ENCODE measurements at places on chromosomes 16 and 17. TPM values are rescaled to one million over a fixed set of nuclear protein-coding genes. Genes with fewer than 3 reads are reported as not detected.

- no peaks in the 10 kb centered on the region for H3K36me3 ChIP-seq
- H3K27me3 ChIP-seq, result no peaks in the 10 kb centered on the region
- no peak overlapping the region for H3K27ac ChIP-seq
- DNase-seq, result no peak
Observed at GRCh38 chr17:82221341-82221902, 7.4 kb upstream of the SLC16A3 start.

TRPV2 gene
- 29.6 TPM for total RNA-seq

CRHR1 gene
- not detected for total RNA-seq

CNGB1 gene
- total RNA-seq, result not detected

GRCh38 chr17:34301986-34302385 is 16.4 kb downstream of the CCL11 start:
- no peak overlapping the region for H3K4me3 ChIP-seq
- H3K36me3 ChIP-seq, result no peaks in the 10 kb centered on the region
- DNase-seq, result no peak

GRCh38 chr16:46826631-46827030 is 4.3 kb downstream of the C16orf87 start:
- H3K4me1 ChIP-seq, result peaks cover 38% of the 10 kb centered on the region
- peak overlapping the region; percentile 72 for H3K4me3 ChIP-seq
- peak overlapping the region; percentile 82 for H3K27ac ChIP-seq
- DNase-seq, result no peak

- H3K4me1 ChIP-seq, result peaks cover 46% of the 10 kb centered on the region
- no peaks in the 10 kb centered on the region for H3K27me3 ChIP-seq
- no peak overlapping the region for H3K4me3 ChIP-seq
- peaks cover 2% of the 10 kb centered on the region for H3K36me3 ChIP-seq
- DNase-seq, result no peak
Observed at GRCh38 chr16:81311762-81312161, 3.0 kb upstream of the GAN start.

- H3K27ac ChIP-seq, result no peak overlapping the region
- H3K36me3 ChIP-seq, result no peaks in the 10 kb centered on the region
- peaks cover 40% of the 10 kb centered on the region for H3K27me3 ChIP-seq
- no peak overlapping the region for H3K4me3 ChIP-seq
- H3K4me1 ChIP-seq, result peaks cover 14% of the 10 kb centered on the region
- DNase-seq, result no peak
Observed at GRCh38 chr17:4632581-4632920, 8.9 kb downstream of the ALOX15 start.

USP43 gene
- total RNA-seq, result not detected

GRCh38 chr17:67747681-67748235 is 30.0 kb downstream of the NOL11 start:
- H3K27me3 ChIP-seq, result no peaks in the 10 kb centered on the region
- H3K27ac ChIP-seq, result no peak overlapping the region
- H3K36me3 ChIP-seq, result peaks cover 54% of the 10 kb centered on the region
- no peak overlapping the region for H3K4me3 ChIP-seq
- DNase-seq, result no peak
- no peaks in the 10 kb centered on the region for H3K4me1 ChIP-seq

DNA sequence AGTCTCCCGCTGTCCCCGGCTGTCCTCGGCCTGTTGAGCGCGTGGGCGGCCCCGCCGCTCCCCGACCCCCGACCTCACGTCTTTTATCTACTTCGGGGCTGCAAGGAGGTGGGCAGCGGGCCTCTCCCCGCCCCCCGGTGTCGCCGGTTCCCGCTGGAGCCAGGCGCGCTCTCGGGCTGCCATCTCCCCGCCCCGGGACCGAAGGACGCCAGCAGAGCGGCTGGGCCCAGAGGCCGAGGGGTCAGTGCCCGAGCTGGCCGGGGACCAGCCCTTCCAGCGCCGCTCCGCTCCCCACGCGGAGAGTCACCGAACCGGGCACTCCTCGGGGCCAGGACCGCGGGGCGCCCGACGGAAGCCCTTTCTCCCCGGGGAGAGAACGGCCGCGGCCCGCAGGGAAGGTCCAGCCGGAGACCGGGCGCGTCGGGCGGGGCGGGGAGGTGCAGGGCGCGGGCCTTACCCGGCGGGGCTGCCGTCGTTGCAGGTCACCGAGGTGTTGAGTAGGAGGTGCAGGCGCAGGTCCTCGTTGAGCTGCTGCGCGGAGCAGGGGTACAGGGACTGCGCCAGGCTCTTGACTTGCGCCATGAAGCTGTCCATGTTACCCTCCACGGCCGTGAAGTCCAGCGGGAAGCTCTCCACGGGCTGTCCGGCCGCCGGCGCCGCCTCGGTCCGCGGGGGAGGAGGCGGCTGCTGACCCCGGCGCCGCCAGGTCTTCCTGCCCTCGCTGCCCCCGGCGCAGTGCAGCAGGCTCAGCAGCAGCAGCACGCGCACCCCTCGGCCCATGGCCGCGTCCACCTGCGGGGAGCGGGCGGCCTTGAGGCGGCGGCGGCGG is 643 bp downstream of the NOTUM start:
- H3K4me1 ChIP-seq, result peaks cover 3% of the 10 kb centered on the region
- H3K27ac ChIP-seq, result no peak overlapping the region
- peaks cover 46% of the 10 kb centered on the region for H3K27me3 ChIP-seq
- no peak for DNase-seq
- H3K4me3 ChIP-seq, result no peak overlapping the region

GRCh38 chr17:28547623-28548416 is 4.6 kb downstream of the UNC119 start:
- H3K27ac ChIP-seq, result peak overlapping the region; percentile 94
- peak; percentile 91 for DNase-seq
- no peaks in the 10 kb centered on the region for H3K27me3 ChIP-seq
- H3K4me1 ChIP-seq, result peaks cover 44% of the 10 kb centered on the region
- H3K36me3 ChIP-seq, result peaks cover 15% of the 10 kb centered on the region

DNA sequence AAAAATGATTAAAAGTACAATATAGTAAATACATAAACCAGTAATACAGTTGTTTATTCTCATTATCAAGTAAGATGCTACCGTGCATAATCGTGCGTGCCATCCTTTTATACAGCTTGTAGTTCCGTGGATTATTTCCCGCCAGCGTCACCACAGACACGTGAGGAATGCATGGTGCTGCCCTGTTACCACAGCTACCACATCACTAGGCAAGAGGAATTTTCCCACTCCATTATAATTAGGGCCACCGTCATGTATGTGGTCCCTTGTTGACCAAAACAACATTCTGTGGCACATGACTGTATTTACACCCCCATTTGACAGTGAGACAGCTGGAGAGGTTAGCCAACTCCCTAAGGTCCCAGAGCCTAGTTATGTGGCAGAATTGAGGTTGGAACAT is 30.5 kb upstream of the LGALS9 start:
- H3K36me3 ChIP-seq, result peaks cover 45% of the 10 kb centered on the region
- H3K27ac ChIP-seq, result peak overlapping the region; percentile 53
- H3K4me3 ChIP-seq, result no peak overlapping the region
- no peak for DNase-seq

KRTAP4-12 gene
- not detected for total RNA-seq

ZG16 gene
- not detected for total RNA-seq

FTO gene
- total RNA-seq, result 60.8 TPM

- H3K27ac ChIP-seq, result no peak overlapping the region
- H3K4me1 ChIP-seq, result no peaks in the 10 kb centered on the region
- peaks cover 12% of the 10 kb centered on the region for H3K27me3 ChIP-seq
Observed at GRCh38 chr17:58019039-58019438, 12.0 kb upstream of the SRSF1 start.

PLK1 gene
- total RNA-seq, result 45.7 TPM

- H3K27ac ChIP-seq, result peak overlapping the region; percentile 95
- peaks cover 41% of the 10 kb centered on the region for H3K4me1 ChIP-seq
- H3K27me3 ChIP-seq, result peaks cover 8% of the 10 kb centered on the region
- peak overlapping the region; percentile 83 for H3K4me3 ChIP-seq
- H3K36me3 ChIP-seq, result peaks cover 17% of the 10 kb centered on the region
Observed at GRCh38 chr16:3022208-3022683, 1.5 kb downstream of the HCFC1R1 start.

SMG6 gene
- total RNA-seq, result 36.2 TPM

- H3K27ac ChIP-seq, result no peak overlapping the region
- no peak for DNase-seq
- H3K36me3 ChIP-seq, result no peaks in the 10 kb centered on the region
- no peak overlapping the region for H3K4me3 ChIP-seq
Observed at GRCh38 chr17:1323336-1323735, 43.9 kb downstream of the TRARG1 start.

DNA sequence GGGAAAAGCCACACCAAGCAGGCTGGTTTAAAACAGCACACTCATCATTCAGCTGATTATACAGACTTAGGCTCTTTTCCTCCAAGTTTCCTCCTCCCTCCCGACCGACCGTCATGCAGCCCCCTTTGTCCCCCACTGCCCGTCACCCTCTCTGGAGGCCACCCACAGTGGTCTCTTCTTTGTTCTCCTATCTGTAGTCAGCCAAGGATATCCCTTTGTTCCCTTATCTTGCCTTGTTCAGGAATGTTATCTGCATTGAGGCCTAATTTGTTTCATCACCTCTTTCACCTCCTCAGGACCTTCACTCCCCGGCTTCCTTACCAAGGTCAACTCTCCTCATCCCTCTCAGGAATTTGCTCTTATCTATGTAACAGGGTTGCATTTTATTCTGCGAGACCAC is 186.4 kb upstream of the CDH13 start:
- no peak overlapping the region for H3K4me3 ChIP-seq
- H3K36me3 ChIP-seq, result no peaks in the 10 kb centered on the region
- no peaks in the 10 kb centered on the region for H3K4me1 ChIP-seq
- H3K27me3 ChIP-seq, result peaks cover 2% of the 10 kb centered on the region

TEX14 gene
- total RNA-seq, result 0.07 TPM

GRCh38 chr16:24009098-24009497 is 173.3 kb downstream of the PRKCB start:
- H3K27ac ChIP-seq, result no peak overlapping the region
- peaks cover 13% of the 10 kb centered on the region for H3K36me3 ChIP-seq
- no peak overlapping the region for H3K4me3 ChIP-seq
- DNase-seq, result no peak

CCL3 gene
- total RNA-seq, result 414 TPM

DNA sequence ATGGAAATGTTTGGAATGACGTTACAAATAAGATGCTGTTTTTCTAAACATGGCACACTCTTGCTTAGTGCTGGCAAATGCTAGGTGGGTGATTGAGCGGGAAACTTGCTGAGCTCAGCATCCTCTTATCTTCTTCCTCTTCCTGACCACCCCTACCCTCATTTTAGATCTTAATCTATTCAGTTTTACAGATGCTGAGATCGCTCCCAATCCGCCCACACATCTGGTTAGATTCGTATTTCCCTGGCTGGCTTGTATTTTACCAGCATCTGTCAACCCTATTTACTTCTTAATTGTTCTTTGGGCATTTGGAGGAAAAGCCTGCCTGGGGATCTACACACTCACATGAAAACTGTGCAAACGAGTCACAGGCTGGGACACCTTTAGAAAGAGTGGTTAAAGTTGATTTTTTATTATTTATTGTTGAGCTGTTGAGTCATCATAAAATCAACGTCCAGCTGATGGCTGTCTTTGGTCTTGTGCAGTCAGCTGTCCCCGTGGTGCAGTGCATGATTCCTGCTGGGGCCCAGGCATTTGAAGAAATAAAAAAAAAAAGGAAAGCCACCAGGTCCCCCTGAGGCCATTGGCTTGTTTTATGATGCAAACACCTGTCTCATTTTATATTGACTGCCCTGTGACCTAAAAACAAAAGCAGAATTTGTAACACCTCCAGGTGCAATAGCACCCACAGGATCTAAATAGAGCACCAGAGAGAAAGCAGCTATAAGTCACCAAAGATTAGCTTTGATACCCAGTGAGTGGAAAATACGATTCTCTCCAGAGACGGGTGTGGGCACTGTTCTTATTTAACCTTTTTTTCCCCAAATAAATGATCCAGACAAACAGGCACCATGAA is 258.6 kb downstream of the HS3ST3B1 start:
- peaks cover 2% of the 10 kb centered on the region for H3K27me3 ChIP-seq
- H3K4me1 ChIP-seq, result peaks cover 6% of the 10 kb centered on the region
- no peak overlapping the region for H3K4me3 ChIP-seq
- DNase-seq, result no peak

PRM1 gene
- not detected for total RNA-seq

- no peak overlapping the region for H3K4me3 ChIP-seq
- H3K27me3 ChIP-seq, result no peaks in the 10 kb centered on the region
- H3K27ac ChIP-seq, result no peak overlapping the region
- H3K36me3 ChIP-seq, result no peaks in the 10 kb centered on the region
- H3K4me1 ChIP-seq, result peaks cover 2% of the 10 kb centered on the region
Observed at GRCh38 chr16:75237398-75238131, 13.9 kb downstream of the BCAR1 start.

- H3K36me3 ChIP-seq, result no peaks in the 10 kb centered on the region
- no peak overlapping the region for H3K27ac ChIP-seq
- no peak for DNase-seq
- H3K4me1 ChIP-seq, result no peaks in the 10 kb centered on the region
- H3K27me3 ChIP-seq, result peaks cover 3% of the 10 kb centered on the region
Observed at GRCh38 chr17:10380631-10381408, 8.0 kb upstream of the MYH13 start.

DNA sequence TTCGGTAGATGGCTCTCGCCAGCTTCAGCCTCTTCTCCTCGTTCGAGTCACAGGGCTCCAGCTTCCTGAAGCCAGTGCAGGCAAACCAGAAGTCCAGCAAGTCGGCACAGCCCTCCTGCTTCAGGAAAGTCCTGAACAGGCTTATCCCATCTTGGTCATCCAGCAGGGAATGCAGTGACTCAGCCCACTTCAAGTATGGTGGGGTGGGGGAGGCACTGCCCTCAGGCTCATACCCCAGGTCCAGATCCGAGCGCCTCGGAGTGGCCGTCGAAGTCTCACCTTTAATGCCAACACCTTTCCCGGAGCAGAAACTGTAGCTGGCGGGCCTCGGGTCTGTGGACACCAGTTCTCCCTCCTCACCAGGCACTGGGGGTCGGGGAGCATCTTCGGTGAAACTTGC is 5.9 kb downstream of the AXIN1 start:
- H3K27me3 ChIP-seq, result no peaks in the 10 kb centered on the region
- H3K27ac ChIP-seq, result no peak overlapping the region
- peaks cover 47% of the 10 kb centered on the region for H3K36me3 ChIP-seq

- no peak overlapping the region for H3K4me3 ChIP-seq
- no peak overlapping the region for H3K27ac ChIP-seq
- H3K36me3 ChIP-seq, result peaks cover 5% of the 10 kb centered on the region
- H3K4me1 ChIP-seq, result peaks cover 4% of the 10 kb centered on the region
- H3K27me3 ChIP-seq, result no peaks in the 10 kb centered on the region
Observed at GRCh38 chr16:12688951-12689850, 114.5 kb downstream of the CPPED1 start.

NGFR gene
- total RNA-seq, result not detected

GRCh38 chr17:28702026-28702751 is 9.5 kb downstream of the PROCA1 start:
- H3K4me1 ChIP-seq, result peaks cover 7% of the 10 kb centered on the region
- no peaks in the 10 kb centered on the region for H3K27me3 ChIP-seq
- peaks cover 57% of the 10 kb centered on the region for H3K36me3 ChIP-seq
- no peak overlapping the region for H3K4me3 ChIP-seq
- peak overlapping the region; percentile 62 for H3K27ac ChIP-seq
- no peak for DNase-seq

DNA sequence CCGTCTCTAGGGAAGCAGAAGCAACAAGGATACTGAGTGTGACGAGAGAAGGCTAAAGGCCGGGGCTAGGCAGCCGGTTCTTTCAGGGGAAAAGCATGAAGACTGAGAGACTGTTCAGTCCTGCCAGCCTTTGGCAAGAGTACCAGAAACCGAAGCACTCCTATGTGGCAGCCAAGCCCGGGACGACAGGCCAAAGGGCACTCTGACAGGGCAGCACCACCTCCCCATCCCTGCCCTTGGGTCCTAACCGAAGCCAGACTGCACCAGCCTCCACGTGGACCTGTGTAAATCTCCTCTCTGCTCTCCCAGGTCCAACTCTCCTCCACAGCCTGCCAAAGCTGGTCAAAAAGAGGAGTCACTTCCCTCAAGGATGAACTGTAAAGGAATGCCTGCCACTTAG is 23.5 kb upstream of the ALOX15 start:
- H3K4me3 ChIP-seq, result no peak overlapping the region
- H3K27me3 ChIP-seq, result peaks cover 15% of the 10 kb centered on the region

BCL7C gene
- 23.9 TPM for total RNA-seq

ZG16B gene
- 9.3 TPM for total RNA-seq

EVI2B gene
- total RNA-seq, result 18.7 TPM

Data from activated CD4-positive, alpha-beta T cell treated with anti-CD3 and anti-CD28 coated beads, Interleukin-2, amount 10 ng/mL, durations not matched to agents 24 days and 14 days (primary cell).